NCI-H82 (cell line): ENCODE measurements at places on chromosomes 4 and X.

DNA sequence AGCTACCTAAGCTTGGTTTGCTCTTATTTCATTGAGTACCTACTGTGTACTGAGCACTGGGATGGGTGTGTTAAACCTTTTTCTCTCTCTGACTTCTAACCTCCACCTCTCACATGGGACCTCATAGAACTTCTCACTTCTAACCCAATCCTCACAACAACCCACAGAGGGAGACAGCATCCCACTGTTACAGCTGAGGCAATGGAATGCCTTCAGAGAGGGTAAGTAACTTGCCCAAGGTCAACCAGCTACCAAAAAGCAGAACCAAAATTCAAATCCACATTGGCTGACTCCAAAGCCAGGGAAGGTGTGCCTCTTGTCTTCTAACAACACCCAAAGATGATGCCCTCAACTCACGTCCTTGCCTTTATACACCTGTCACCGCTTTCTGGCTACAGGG lies 5.4 kb downstream of the SEL1L3 start:
- DNase-seq, result peak; percentile 6

- DNase-seq, result no peak
These were observed 20.0 kb downstream of the ZBTB33 start for GRCh38 chrX:120270567-120270966.

DNA sequence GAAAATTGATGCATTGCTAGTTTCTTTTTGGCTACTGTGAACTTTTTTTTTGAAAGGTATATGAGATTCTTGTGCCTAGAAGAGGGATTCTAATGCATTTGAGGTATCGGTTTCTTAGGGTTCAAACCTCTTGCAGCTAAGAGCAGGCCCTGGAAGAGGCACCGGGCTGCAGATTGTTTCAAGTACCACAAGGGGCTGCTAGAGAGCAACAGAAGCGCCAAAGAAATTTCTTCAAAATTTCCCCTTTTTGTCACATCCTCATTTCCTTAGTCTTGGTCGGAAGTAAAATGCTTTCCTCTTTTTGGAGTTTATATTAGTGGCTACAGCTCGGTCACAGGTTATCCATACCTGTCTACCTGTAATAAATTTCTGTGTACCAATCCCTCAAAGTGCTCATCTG lies 89.8 kb downstream of the PDGFRA start:
- DNase-seq, result peak; percentile 30

DNA sequence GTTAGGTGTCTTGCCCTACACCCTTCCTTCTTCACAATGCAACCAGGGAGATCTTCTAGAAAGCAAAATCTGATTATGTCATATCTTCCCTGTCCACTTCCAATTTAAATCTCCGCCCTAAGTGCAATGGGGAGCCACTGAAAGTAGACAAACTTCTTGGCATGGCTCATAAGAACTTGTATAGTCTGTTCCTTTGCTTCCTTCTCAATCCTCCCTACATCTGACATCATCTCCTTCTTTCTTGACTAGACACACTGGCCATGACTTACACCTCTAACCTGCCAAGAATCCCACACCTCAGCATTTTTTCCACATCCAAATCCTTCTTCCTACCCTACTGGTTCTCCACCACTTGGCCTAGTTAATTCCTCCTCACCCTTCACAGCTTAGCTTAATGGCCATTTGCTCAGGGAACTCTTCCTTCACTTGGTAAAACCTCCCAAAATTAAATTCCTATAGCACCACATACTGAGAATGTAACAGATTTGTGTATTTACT lies 55.1 kb downstream of the NCAPG start:
- no peak for DNase-seq

- peak; percentile 54 for DNase-seq
These were observed 208.7 kb downstream of the SOWAHB start for GRCh38 chr4:76689145-76689817.

DNA sequence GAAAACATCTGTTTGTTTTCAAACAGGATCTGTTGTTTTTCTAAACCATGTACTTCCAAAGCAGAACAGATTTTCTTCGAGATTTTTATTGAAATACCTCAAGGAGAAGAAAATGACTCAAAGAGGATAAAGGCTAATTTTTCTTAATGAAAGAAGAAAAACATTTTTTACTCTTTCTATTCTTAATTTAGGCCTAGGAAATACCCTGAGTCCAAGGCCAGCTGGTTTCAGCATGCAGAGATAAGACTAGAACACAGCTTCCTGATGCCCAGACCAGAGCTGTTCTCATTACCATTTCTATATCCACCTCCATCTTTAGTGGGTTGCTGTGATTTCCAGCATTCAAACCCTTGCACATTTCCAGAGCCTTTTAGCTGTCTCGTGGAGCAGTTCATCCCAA lies 18.3 kb downstream of the GAB1 start:
- DNase-seq, result no peak

GRCh38 chrX:130057209-130057608 lies 53.1 kb downstream of the ELF4 start:
- DNase-seq, result no peak

DNA sequence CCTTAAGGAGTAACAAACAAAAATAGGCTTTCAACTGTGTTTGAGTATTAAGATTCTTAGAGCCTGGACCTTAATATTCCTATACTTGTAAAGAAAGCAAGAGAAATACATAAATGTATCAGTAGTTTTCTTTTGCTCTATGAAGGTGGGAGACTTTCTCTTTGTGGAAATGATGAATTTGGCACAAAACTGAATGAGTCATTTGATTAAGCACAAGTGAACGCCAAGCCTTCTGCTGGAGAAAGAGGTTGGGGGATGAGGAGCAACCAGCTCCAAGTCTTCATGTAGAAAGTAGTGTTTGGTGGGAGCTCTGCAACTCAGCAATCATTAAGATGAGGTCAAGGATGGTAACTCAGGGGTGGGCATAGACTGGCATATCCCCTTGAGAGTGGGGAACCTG lies 49.6 kb downstream of the MEPE start:
- DNase-seq, result no peak

DNA sequence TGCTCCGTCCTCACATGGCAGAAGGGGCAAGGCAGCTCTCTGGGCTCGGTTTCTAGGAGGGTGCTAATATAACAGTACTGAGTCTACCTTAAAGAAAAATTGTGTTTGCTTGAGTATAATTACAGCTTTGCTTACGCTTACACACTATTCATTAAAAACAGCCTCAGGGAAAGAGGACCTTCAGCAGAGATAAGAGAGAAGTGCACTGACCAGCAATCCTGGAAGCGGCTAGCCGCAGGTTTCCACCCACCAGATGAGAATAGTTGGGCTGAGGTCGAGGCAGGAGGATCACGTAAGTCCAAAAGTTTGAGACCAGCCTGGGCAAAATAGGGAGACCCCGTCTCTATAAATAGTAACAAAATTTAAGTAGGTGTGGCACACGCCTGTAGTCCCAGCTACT lies 15.2 kb upstream of the MRFAP1 start:
- no peak for DNase-seq

- no peak for DNase-seq
These were observed 55.8 kb upstream of the GIMD1 start for GRCh38 chr4:106424426-106424825.

DNA sequence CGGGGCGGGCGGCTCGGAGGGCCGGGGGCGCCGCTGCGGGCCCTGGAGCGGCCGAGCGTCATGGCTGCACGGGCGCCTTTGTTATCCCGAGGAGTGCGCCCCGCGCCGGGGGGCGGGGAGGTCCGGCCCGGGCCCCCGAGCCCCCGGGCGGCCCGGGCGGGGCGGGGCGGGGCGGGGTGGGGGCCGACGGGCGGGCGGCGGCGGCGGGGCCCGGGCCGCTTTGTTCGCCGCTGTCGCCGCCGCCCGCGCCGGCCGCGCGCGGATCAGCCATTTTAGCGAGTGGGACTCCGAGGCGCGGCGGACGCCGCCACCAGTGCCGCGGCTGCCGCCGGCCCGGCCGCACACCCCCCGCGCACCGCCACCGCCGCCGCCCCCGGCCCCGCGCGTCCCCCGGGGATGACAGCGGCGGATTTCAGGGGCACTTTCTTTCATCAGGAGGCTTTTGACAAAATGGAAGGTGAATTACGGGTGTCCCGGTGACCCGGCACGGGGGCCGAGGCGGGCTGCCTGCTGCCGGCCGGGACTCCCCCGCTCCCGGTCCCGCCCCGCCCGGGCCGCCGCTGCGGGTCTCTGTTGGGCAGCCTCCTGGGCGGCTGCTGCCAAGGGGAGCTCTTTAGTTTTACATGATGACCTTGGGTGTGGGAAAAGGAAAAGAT lies 1.2 kb downstream of the HMGB3 start:
- peak; percentile 6 for DNase-seq

GRCh38 chr4:58252656-58253055 lies 1142.5 kb upstream of the IGFBP7 start:
- DNase-seq, result no peak

DNA sequence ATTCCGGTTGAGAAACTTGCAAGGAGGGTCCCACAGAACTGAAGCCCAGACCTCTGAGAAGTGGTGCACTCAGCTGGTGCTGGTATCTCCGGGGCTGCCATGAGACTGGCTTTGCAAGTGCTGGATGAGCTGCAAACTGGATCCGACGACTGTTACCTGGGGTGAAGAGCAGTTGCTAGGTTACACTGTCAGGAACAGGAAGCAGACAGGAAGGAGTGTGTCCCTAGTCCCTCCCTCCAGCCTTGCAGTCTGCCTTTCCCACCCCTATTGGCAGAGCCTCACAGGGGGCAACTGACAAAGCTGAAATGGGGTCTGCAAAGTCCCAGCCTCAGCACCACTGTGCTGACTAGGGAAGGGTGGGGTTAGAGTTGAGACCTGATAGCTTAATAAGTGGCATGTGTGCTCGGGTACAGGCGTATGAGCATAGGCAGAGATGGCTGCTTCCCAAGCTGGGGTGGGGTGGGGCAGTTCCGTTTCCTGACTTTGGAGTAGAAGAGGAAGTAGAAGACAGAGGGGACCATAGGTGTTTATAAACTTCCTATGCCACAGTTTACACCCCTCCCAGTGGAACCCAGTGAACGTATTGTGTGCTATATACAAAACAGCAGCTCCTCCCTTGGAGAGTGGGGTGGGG lies 18.0 kb downstream of the PPEF1 start:
- no peak for DNase-seq

DNA sequence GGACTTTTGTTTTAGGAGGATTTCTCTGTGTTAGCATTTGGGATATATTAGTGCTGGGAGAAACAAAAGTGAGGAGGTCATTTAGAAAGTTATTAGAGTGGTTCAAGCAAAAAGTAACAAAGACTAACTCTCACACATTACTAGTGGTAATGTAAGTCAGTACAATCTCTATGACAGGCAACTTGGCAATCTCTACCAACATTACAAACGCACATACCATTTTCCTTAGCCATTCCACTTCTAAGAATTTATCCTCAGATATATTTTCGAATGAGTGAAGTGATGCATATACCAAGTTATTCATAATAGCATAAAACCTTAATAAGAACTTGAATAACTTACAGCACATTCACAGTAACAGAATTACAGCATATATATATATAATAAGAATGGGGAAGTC lies 146.2 kb downstream of the PRSS12 start:
- no peak for DNase-seq

DNA sequence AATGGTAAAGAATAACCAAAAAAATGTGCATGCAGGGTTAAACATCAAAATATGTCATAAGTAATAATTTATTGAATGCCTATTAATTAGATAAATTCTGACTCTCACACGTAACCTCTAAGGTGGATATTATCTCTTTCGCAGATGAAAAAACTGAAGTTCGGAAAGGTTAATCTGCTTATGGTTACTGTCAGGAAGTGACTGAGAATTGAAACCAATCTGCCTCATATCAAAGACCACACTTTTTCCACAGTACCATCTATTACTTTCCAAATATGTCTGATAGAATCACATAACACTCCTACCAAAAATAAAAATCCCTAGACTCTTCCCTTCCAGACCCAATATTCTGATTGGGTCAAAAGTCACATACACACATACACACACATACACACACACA lies 6.2 kb downstream of the CHIC2 start:
- DNase-seq, result no peak

- DNase-seq, result no peak
These were observed 1555.5 kb upstream of the IGFBP7 start for GRCh38 chr4:58665649-58666048.

DNA sequence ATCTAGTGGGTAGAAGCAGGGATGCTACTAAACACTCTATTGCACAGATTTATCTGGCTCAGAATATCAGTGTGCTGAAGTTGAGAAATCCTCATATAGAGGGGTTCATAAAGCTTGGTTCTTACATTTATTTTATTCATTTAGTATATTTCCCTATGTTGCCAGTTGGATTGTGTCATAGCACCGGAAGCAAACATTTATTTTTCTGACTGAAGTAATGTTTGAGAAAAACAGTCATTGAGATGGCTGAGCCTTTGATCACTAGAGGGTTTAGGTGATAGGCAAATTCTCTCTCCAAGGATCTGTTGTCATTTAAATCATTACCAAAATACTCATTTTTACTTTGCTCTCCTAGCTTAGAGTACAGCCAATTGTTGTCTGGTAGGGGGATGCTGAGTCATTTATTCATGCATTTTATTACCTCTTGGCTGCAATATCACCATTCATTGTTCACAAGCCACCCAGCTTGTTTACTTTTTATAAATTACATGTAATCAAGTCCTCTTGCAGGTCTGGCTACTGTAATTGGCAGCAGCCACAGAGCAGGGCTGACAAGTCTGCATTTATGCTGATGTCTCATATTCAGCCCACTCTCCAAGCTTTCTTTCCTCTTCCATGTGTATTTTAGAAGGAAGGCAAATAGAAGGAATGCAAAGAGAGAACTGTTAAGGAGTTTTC lies 15.2 kb downstream of the GAB1 start:
- DNase-seq, result no peak

DNA sequence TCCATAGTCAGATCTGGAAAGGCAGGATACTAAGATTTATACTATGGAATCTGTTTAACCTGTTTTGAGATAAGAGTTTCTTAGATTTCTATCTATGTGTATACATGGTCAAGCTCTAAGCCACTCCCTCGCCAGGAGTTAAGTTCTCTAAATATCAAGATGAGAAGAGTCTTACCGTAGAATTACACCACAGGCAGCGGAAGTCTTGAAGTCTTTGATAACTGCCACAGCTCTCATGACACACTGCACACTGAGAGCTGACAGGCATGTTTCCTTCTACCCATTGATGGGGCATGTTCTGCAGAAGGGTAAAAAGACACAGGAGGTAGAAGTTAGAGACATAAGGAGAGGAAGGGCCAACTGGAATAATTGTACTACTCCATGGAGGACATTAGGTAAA lies 67.7 kb downstream of the DGKK start:
- no peak for DNase-seq

DNA sequence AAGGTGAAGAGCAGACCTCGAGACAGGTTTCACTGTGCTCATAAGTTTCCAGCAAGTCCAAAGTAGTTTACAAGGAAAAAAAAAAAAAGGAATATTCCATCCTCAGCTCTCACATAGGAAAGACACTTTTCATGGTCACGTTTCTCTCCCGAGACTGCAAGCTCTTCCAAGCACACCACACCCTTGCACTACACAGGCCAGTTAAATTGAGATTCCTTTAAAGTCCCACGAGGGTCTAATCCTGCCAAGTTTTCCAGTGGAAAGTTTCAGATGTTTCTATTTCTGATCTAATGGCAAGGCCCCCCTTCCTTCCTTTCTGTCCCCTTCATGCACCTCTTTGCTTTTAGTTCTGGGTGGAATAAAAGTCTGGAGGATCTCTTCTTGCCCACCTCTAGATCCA lies 67.9 kb upstream of the PCDH19 start:
- DNase-seq, result no peak
